Thoracic aorta (tissue), 2 donors: ENCODE measurements at places on chromosomes 13 and 19.

- DNase-seq: no peak
These were observed 52.7 kb downstream of the TRPM4 start for GRCh38 chr19:49210108-49210900.

DNA sequence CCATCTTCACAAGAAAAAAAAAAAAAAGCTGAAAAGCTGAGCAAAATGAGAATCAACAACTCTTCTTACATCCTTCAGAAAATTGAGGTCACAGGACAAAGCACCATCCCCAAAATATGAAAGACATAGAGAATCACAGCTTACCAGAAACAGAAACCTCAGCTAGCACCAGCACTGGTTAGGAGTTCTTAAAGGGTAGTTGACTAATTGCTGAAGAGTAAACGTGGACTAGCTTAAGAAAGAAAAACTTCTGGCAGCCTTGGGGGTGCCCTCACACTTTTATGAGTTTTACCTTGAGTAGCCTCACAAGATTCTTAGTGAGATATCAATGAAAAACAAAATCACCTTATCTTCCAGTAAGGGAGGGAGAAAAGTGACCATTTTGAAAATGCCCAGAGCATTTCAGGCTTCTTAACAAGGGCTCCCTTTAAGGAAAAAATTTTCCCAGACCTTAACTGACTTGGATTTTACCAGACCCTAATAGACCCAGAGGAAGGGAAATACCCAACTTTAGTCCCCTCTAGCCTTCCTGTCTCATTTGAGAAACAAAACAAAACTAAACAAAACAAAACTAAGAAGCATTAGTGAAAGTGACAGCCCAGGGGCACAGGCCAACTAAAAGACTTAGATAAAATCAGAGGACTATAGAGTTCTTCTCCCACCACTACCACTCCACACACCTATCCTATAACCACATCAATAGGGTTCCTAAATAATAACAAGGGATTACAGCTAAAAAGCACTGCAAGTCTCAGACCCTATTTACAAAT, 888.6 kb downstream of the DIAPH3 start:
- no peak for DNase-seq

- no peak for DNase-seq
These were observed 4.0 kb upstream of the NWD1 start for GRCh38 chr19:16715611-16716010.

DNA sequence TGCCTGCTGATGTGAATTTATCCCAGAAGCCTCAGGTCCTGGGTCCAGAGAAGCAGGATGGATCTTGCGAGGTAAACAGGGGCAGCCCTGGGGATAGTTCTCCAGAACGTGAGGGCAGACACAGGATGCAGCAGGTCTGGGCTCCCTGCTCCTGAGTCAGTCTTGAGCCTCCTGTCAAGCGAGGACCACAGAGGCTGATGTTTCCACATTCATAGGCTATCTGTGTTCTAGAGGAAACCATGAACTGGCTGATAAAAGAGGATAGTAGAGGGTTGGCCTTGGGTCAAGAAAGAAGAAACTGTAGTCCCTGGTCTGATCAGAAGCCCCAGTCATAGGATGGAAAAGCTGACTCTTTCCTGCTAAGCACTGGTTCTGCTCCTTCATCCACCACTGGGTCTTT, 2.2 kb downstream of the ZNF175 start:
- DNase-seq: no peak

DNA sequence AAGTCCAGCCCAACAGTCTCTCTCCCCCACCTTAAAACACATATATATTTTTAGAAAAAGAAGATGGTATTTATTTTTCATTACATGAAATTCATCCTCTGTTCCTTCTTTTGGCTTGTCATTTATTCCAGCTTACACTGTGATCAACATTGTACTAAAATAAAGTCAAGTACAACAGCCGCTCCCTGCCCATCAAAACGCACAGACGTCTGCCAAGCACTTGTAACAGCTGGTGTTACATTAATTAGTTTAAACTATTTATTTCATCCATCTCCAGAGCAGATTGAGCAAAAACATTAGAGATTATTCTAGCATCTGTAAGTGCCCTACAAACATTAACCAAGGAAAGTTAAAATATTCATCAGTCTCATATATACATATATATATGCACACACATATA, 350.5 kb downstream of the DACH1 start:
- no peak for DNase-seq

GRCh38 chr19:49687566-49688316, 1.7 kb upstream of the ADM5 start:
- no peak for DNase-seq

- DNase-seq: no peak
These were observed 49.8 kb downstream of the ATP8A2 start for GRCh38 chr13:25421612-25422011.

DNA sequence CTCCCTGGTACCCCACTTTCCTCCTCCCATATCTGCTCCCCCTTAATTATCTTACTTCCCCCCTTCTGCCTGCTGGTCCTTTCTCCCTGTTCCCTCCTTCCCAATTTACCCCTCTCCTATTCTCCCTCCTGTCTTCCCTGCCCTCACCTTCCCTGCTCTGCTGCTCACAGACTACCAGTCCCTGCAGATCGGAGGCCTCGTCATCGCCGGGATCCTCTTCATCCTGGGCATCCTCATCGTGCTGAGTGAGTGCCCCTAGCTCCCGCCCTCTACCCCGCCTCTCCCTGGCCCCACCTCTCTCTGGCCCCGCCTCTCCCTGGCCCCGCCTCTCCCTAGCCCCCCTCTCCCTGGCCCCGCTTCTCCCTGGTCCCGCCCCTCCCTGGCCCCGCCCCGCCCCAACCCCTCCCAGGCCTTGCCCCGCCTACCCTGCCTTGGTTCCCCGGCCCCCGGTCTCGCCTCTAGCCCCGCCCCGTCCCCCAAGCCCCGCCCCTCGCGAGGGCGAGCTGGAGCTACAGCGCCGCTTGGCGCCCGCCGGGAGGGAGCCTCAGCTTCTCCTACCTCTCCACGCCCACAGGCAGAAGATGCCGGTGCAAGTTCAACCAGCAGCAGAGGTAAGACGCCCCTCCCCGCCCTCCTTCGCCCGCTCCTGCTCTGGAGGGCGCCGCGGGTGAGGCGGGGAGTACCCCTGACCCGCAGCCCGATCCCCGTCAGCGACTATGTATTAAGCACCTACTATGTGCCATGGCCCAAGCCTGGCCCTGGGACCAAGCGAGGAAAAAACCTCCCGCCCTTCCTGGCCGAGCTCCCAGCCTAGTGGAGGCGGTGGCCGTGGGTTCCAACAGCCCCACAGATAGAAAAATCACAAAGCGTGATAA, 1.9 kb upstream of the FXYD7 start:
- peak; percentile 87 for DNase-seq

- DNase-seq: no peak
These were observed 3.9 kb downstream of the RPL28 start for GRCh38 chr19:55389386-55390317.

DNA sequence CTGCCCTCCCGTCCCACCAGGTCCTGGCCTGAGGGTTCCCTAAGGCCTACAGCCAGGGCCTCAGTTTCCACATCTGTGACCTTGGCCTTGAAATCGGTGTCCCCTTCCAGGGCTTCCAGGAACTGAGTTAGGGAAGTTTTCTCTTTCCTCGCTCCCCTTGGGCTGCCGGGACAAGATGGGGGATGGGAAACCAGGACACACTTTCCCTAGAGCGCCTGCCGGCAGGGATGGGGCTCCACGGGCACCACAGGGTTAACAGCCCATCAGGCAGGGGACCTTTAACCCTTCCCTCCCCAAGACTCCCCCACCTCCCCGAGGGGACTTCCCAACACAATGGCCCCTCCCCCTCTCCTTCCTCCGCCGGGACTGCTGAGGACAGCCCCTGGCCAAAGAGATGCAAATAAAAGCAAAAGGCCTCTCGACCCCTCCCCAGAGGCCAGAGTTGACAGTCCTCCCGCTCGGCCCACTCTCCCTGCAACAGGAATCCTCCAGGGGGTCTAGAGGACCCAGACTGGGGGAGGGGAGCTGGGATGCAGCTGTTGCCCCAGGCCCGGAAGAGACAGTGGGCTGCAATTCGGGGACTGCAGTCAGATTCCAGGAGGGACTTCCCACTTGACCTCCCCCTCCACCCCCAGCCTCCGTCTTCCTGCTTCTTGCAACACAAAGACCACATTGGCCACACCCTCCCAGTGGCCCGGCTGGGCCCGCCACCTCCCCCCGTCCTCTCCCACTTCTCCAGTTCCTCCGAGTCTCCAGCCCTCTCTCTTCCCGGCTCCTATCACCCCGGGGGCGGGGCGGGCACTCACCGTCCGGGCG, 3.4 kb downstream of the BBC3 start:
- DNase-seq: peak; percentile 74

- no peak for DNase-seq
These were observed 96.3 kb downstream of the EPSTI1 start for GRCh38 chr13:42895776-42896175.

DNA sequence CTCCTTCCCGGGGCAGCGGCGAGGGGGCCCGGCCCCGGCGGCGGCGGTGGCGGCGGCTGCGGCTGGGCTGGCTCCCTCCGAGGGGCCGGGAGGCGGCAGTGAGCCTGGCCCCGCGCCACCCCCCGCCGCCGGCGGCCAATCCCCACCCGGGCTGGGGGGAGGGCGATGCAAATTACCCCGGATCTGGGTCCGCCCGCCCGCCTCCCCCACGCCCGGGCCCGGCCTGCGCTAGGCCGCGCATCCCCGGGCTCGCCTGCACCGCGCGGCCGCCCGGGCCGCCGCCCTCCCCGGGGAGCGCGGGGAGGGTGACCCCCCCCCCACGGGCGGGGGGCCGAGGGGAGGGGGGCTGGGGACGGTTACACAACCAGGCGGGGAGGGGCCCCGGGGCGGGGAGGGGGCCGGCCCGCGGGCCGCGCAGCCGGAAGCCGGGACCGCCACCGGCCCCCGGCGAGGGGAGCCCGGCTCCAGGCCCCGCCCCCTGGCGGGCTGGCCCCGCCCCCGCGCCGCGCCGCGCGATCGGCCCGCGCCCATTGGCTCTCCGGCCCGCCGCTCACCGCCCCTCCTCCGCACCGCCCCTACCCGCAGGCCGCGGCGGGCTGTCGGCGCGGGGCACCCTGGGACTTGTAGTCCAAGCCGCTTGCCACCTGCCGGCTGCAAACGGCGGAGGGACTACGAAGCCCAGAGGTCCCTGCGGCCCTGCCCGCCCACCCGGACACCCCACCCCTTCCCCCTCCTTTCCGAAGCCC, 1.1 kb downstream of the ZBTB7A start:
- peak; percentile 77 for DNase-seq

DNA sequence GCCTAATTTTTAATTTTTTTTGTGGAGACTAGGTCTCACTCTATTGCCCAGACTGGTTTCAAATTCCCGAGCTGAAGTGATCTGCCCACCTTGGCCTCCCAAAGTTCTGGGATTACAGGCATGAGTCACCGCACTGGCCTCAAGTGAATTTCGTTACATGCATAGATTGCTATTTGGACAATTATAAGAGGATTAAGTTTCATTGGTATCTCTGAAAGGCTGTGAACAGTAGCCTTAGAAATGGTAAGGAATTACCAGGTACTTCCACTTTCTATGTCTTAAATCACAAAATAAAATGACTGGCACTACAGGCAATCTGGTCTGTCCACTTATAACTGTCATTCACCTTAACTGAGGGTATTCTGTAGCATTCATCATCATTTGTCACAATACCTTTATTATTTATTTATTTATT, 2.9 kb upstream of the CCDC9 start:
- DNase-seq: no peak

- DNase-seq: no peak
These were observed 562.1 kb upstream of the PCDH9 start for GRCh38 chr13:67792151-67792676.

DNA sequence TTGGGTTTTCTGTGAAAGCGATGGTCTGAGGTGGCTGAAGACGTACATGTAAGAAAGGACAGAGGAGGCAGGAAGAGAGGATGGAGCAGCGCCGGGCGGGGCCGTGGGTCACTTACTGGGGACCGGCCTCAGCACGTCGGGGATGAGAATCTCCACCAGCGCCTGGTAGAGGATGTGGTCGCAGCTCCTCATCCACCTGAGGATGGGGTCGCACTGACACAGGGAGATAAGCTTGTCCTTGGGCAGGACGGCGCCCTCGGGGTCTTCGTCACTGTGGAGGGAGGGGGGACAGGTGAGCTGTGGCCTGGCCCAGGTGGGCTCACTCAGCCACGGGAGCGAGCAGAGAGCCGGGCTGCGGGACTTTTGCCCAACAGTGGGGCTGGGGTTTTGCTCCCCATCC, 29.0 kb upstream of the RANBP3 start:
- DNase-seq: no peak

- no peak for DNase-seq
These were observed 741.8 kb upstream of the MIR17HG start for GRCh38 chr13:90605664-90606063.

DNA sequence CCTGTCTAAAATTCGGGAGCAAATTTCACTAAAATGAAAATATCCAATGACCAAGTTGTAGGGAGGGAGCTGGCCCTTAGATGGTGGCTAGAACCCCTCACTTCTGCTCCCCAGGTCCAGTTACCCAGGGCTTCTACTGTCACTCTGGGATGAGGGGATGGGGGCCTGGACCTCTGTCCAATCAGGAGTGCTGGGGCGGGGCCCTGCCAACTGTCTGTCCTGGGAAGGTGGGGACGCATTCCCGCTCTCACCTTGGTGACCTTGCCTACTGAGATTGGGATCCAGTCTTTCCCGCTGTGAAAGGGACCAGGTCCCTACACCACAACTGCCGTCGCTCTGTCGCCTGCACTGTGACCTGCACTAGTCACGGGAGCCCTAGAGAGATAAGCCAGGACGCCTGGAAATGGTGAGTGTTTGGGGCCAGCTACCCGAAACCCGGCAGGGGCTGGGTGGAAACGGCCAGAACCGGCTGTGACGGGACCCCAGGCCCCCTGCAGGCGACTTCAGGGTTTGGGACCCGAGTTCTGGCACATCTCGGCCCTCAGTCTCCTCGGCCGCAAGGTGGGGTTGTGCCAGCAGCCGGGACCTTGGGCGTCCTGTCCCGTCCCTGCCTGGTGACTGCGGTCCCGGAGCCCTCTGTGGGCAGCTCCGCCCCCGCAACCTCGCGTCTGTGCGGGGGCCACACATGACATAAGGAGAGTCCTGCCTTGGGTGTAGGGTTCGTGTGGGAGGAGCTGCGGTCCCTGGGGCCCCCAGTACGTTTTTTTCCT, 22.8 kb downstream of the ZNF20 start:
- no peak for DNase-seq

DNA sequence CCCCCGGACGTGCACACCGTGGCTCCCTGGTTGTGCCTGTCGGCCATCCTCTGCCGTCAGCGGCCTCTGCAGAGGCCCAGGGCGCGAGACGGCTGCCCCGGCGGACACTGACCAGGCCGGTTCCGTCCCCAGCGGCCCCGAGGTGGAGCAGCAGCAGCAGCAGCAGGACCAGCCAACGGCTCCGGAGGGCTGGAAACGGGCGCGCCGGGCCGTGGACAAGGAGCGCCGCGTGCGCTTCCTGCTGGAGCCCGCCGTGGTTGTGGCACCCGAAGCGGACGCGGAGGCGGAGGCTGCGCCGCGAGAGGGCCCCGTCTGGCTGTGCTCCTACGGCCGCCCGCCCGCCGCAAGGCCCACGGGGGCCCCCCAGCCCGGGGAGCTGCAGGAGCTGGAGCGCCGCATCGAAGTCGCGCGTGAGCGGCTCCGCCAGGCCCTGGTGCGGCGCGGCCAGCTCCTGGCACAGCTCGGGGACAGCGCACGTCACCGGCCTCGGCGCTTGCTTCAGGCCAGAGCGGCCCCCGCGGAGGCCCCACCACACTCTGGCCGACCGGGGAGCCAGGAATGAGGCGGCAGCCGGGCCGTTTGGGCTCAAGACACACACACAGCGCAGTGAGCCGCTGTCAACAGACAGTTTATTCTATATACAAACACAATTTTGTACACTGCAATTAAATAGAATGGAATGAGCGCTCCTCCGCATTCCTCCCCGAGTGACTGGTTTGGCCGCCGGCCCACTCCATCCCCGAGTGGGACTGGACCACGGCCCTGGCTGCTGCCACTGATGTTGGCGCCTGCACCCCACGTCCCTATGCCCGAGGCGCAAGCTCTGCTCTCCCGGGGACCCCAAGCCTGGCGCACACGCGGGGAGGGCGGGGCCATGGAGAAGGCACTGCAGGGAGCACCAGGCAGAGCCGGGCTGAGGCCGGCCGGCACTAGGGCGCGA, 9.1 kb downstream of the GRIN3B start:
- no peak for DNase-seq
